ENCODE measurements at places on chromosomes 7 and 10. TPM values are rescaled to one million over a fixed set of nuclear protein-coding genes. Genes with fewer than 3 reads are reported as not detected.

The SEMA3D gene
- total RNA-seq: 11.5 TPM

The C7orf57 gene
- 3.2 TPM for total RNA-seq

The APBB1IP gene
- 0.21 TPM for total RNA-seq

The GNAT3 gene
- total RNA-seq: not detected

The GALNT17 gene
- not detected for total RNA-seq

The PCBD1 gene
- total RNA-seq: 122 TPM

The SPDYE6 gene
- not detected for total RNA-seq

The STEAP1B gene
- total RNA-seq: 3.3 TPM

The LRRN3 gene
- 0.15 TPM for total RNA-seq

The GCC1 gene
- 19.1 TPM for total RNA-seq

The C7orf33 gene
- total RNA-seq: not detected

The ZNF277 gene
- total RNA-seq: 12.8 TPM

The SMO gene
- 2.9 TPM for total RNA-seq

The MALRD1 gene
- not detected for total RNA-seq

The FAM13C gene
- not detected for total RNA-seq

The BEND7 gene
- 7.6 TPM for total RNA-seq

The TMEM176A gene
- total RNA-seq: 0.39 TPM

The ANAPC16 gene
- 110 TPM for total RNA-seq

The CALHM1 gene
- total RNA-seq: not detected

The GPRIN2 gene
- total RNA-seq: 12.9 TPM

The NAT16 gene
- 0.15 TPM for total RNA-seq
